ENCODE measurements at places on chromosomes 7 and 10. TPM values are rescaled to one million over a fixed set of nuclear protein-coding genes. Genes with fewer than 3 reads are reported as not detected.

The MEOX2 gene
- total RNA-seq = 9.9 TPM

The GHRHR gene
- total RNA-seq = not detected

DNA sequence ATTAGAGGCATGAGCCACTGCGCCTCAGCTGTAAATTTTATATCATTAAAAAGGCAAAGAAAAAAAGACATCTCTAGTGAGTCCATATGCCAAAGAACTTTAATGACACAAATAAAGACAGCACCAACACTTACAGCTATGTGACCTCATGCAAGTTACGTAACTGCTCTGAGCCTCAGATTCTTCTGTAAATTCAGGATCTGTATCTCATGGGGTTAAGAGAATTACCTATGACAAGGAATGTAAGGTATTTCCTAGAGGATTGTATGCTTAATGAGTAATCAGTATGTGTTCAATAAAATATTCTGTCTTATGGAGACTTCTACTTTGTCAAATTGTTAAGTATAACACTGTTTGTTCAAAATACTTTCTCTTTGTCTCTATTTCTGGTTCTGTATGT, 274.0 kb upstream of the GLI3 start:
- DNase-seq = no peak

The PDZD7 gene
- total RNA-seq = 1.1 TPM

DNA sequence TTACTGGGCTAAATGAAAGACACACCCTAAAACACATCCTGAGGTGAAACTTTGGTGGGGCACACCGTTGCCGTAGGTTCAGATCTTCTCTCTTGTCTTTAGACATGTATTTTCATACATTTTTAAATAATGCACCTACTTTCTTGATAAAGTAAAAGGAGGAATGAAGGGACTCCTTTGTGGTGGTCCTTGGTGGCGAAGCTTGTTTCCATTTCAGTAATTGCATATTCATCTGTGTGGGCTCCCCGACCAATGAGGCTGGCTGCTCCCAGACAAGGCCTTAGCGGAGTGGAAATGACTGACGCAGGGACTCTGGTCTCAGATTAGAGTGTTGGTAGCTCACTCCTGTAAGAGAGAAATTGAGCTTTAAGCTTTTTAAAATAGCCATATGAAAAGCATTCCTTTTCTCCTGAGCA, 815 bp downstream of the CCSER2 start:
- DNase-seq = no peak

The CAV2 gene
- 93.8 TPM for total RNA-seq

The CPN1 gene
- not detected for total RNA-seq

Measured in thoracic aorta (tissue), 2 donors.